ENCODE measurements at places on chromosomes 2 and 18.
A peak's percentile ranks its signal among the peaks of the same experiment; 100 is the strongest.

GRCh38 chr2:66530651-66531050, 95.7 kb downstream of the MEIS1 start:
- DNase-seq = no peak

- DNase-seq = no peak
These were observed 941.3 kb upstream of the NXPH2 start for GRCh38 chr2:139721411-139721995.

DNA sequence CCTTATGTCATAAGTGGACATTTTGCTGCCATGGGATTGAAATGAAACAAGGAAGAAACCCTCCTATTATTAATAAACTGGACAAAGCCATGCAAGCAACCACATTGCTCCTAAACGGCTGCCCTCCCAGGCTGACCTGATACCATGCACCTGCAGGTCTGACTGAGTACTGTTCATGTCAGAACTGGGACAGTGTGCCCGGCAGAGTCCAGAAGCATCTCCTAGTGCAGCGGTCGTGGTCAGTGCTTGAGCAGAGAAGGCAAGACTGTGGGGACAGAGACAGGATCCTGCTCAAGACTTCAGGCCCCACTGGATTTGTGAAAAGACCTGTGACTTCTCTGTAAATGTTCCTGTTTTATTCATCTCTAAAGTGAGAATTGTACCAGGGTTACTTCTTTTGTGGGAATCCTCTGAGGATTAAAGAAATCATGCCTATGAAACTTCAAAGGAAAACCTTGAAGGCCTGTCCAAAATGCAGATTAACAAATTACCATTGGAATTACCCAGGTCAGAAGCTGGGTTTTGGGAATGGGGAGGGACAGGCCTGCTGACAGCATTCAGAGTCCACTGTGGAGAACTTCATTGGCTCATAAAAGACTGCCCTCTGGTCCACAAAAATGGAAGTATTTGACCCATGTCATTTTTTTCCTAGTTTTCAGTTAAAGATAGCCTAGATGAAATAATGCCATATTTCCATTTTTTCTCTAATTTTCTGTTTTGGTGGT, 13.9 kb downstream of the RNF144A start:
- no peak for DNase-seq

DNA sequence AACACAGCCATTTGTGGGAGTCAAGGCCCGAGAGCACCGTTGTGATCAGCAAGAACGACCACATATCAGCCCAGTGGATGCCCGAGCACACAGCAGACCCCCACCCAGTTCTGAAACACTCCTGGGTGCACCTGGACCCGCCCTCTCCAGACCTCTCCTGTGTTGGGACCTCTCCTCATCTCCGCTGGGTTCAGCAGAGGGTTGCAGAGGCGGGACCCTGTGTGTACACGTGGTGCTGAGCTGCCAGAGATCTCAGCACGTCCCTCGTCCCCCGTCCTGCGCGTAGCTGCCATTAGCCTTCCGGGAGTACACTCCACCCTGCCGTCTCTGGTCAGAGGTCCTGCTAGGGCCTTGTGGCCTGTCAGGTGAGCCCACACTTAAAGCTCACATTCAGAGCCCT, 51.7 kb downstream of the ADI1 start:
- DNase-seq = no peak

DNA sequence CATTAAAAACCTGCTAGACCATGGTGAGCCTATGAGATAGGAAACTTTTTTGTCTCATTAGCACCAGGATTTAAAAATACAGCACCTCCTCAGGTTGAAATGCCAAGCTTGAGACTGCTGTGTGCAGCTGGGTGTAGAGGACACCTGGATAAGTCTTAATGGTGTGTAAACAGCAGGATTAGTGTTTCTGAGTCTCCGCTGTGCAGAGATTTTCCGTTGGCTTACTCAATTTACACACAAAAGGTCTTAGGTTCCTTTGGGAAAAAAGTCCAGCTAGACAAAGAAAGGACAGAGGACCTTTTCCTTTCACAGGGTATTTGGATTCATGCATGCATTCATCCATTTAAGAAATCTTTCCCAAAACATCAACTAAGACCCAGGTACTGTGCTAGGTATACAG, 168.1 kb downstream of the NRXN1 start:
- DNase-seq = no peak

GRCh38 chr2:107502539-107502938, 324.2 kb upstream of the RGPD4 start:
- DNase-seq = no peak

DNA sequence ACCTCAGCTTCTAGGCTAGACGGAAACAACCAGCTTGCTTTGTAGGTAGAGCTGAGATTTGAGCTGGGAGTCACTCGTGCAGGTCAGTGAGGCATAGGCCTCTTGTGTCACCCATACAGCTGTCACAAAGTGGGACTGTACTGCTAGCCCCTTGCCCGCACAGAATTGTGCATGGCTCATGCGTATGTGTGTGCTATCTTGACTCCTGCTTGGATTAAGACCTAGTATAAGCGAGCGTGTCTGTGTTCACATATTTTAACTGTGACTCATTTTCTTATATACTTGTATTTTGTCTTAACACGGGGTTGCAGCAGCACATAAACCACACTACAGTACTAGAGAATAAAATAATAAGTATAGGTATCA, 20.1 kb downstream of the CEP68 start:
- no peak for DNase-seq

DNA sequence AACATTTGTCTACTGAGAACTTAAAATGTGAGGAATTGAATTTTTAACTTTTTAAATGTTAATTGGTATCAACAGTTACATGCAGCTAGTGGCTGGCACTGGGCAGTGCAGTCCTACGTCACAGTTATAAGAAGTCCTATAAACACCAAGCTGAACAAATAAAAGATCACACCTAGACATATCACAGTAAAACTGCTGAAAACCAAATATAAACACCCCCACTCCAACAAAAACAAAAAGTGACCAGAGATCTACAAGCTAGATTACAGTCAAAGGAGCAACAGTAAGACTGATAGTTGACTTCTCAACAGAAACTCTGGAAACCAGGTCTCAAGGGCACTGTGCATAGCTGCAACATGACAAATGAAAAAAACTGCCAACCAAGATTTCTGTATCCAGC, 19.4 kb downstream of the TLK1 start:
- DNase-seq = no peak

- DNase-seq = peak; percentile 27
These were observed 37.6 kb downstream of the SLC14A1 start for GRCh38 chr18:45761512-45762114.

GRCh38 chr2:226977775-226978190, 141.9 kb downstream of the RHBDD1 start:
- peak; percentile 16 for DNase-seq

GRCh38 chr2:121326628-121327027, 41.6 kb upstream of the TFCP2L1 start:
- DNase-seq = no peak

- no peak for DNase-seq
These were observed 588.5 kb upstream of the ZEB2 start for GRCh38 chr2:145108361-145108778.

DNA sequence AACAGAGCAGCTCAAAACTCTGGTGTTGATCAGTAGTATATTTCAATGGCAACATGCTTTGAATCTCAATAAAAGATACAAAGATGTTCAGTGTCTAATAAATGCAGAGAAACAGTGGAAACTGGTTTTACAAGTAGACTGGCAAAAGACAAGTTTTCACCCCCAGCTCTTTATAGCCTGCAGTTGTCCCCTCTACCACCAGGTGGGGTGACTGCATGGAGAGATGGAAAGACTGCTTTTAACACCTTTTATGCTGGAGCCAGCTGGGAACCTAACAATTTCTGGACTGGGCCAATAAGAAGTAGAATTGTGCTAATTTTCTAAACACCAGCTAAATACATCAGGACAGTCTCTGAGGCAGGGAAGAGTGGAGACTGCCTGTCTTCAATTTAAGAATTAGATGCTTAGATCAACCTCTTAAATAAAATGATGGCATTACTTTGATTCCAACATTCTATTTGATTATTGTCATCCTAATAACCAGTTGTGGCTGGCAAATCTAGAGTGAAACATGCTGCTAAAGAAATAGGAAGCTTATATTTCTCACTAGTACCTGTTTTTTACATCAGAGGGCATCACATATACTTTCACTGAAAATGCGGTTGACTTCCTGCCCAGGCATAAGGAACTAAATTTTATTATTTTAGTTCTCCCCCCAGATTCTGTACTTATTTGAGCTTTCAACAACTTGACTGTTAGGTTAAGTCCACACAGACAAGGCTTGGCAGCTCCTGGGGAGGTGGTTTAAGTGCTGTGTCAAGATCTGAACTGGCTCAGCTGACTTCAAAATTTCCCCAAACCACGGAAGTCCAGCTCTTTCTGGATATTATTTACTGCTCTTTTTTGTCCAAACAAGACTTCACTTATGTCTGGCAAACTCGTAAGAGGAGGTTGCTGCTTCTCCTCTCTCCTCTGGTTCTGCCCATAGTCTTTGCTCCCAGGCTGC, 140.5 kb downstream of the TPGS2 start:
- DNase-seq = peak; percentile 78

GRCh38 chr2:88829607-88830463, 138.4 kb downstream of the RPIA start:
- no peak for DNase-seq

DNA sequence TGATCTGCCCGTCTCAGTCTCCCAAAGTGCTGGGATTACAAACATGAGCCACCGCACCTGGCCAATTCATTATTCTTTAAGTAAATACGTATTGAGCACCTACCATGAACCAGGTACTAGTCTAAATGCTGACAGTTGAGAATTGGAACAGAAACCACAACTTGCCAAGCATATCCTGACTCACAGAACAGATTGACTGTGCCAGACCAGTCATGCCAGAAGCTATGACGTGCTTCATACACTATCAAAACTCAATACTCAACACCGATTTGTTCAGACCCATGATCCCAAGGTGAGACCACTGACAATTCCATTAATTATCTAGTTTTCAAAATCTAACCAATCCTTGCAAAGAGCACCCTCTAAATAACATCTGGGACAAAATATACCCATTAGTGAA, 148.6 kb downstream of the B3GNT2 start:
- DNase-seq = no peak

DNA sequence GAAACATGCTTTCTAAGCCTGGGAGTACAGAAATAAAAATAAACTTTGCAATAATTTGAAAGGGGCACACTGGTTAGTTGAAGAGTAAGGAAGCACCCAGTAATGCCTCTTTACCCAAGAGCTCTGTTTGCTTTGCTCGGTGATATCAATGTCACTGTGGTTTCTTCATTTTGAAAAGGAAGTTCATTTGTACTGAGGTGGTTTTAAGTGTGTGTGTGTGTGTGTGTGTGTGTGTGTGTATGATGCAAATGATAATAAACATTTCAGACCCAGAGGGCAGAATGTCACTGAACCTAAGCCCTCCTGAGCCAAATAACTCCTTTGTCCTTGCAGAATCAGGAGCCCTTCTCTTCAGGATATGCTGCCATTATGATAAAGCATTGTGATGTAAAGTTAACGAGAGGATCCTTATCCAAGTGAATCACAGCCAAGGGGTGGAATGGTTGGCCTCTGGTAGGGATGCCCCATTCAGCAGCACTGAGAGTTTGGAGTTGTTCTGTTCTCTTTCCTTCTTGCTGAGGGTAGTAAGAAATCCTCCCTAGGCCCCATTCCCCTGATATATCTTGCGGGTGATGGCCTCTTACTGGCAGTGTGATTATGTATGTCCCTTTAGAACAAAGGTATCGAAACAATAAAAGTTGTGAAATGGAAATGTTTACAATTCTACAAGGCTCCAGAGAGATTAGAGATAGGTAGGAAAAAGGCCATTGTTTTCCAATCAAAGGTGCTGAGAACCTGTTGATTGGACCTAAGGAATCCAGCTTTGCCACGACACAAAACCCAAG, 7.6 kb downstream of the ITGA6 start:
- no peak for DNase-seq

GRCh38 chr18:10231220-10231619, 223.2 kb upstream of the APCDD1 start:
- no peak for DNase-seq

DNA sequence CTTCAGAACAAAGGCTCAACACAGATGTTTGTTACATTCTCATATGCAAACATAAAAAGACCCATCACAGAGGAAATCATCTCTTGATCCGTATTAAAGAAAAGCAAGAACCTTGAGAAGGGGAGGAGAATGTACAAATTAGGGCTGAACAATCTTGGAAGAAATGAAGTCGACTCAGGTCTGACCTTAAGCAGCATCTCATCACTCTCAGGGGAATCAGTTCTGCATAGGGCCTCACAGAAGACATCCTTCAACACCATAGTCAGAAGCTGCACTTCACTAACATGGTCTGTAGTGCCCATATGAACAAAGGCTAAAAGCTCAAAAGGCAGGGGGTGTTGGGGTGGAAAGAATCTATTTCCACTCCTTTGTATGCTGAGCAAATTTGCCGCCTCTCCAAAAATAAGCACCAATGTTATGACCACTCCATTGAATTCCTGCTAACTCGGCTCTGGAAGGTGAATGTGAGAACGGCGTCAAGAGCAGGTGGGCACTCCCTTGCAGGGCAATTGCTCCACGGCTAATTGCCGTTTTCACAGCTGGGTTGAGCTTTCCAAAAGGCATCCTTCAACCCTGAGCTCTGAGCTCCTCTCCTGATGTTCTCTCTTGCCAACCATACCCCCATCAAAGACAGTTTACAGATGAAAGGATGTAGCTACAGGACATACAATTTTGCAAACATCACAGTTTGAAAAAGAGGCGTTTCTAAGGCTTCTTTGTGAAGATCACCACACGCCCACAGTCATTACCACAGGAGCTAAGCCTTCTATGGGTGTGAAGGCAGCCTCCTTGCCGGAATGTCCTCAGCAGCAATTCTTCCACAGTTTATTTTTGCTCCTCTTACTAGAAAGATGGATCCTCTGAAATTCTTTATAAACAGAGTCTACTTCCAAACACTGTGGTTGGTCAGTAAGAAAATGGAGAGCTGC, 10.0 kb downstream of the KLF7 start:
- DNase-seq = no peak

DNA sequence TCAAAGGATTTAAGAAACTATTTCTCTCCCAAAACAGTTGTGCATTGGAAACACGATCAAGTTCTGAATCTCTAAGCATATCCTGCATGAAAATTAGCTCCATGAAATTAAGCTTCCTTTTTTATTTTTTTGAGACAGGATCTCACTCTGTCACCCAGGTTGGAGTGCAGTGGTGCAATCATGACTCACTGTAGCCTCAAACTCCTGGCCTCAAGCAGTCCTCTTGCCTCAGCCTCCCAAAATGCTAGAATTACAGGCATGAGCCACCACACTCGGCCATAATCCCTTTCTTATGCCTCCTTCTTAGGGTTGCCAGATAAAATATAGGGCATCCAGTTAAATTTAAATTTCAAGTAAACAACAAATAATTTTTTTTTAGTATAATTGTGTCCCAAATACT, 124.4 kb downstream of the ARL4C start:
- no peak for DNase-seq

DNA sequence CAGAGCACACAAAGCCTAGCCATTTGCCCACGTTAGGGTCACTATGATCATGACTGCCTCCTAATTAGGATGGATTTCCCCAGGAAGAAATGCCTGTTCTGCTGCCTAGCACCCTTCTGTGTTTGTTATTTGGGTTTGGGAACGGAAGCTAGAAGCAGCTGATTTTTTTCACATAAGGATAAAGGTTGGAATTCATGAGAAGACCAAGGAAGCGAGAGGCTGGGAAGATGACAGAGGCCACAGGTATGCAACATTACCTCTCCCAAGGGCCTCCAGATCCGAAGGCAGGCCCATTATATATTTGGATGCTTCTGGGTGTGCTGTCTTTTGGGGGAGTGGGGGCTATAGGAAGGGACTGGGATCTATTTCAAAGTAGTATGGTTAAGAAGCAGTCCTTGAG, 204.7 kb downstream of the FBXO15 start:
- DNase-seq = no peak

GRCh38 chr18:76252880-76253279, 242.2 kb downstream of the ZNF516 start:
- no peak for DNase-seq

Measured in K562 (cell line).